Activated CD8-positive, alpha-beta memory T cell treated with anti-CD3 and anti-CD28 coated beads for 1 hour (primary cell): ENCODE measurements at places on chromosomes 4 and X.

- no peak for DNase-seq
These were observed 25.1 kb downstream of the IGSF1 start for GRCh38 chrX:131264053-131264452.

GRCh38 chr4:26326791-26327190 lies 6.0 kb downstream of the RBPJ start:
- DNase-seq: no peak

DNA sequence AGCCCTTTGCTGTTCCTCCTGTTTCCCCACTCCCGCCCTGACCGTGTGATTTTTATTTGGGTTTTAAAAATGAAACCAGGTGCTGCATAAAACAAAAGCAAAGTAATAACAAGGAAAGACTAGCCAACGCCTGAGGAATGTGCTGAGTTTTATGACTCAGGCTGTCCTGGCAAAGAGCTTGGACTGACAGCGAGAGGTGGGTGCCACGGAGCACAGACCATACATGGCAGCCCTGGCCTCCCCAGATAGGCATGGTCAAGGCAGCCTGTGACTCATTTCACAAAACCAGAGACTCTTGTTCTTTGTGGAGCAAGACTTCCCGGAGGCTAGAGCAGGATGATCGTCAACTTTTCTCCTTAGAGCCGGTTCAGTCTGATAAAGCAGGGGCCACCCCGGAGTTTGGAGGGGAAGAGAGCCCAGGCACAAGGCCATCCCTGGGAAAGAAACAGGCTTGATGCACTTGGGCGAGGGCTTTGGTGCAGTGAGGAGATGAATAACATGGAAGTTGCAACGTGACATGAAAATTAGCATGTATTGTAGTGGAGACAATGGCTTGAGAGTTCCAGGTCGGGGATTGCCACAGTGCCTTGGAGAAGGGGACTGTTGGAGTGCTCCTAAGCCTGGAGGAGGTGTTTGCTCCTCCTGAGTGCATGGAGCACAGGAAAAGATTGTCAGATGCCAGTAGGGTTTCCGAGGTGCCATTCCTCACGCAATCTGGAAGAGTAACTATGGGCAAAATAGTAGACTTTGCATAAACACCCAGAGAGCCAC lies 54.8 kb downstream of the C4orf51 start:
- DNase-seq: no peak

DNA sequence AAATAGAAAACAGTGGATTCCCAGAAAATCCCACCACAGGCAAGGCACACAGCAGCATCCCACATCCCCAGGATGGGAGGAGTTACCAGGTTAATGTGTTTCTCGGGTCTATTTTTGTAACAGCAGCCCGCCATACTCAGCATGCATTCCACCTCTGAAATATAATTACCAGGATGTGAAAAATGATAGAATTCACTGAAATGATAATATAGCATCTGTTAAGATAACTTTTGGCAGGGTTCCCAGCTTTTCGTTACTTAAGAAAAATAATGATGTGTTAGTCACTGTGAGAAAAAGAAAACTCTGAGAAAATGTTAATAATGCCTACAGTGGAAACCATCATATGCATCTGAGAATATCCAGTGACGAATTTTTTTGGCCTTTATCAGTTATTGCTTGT lies 87.1 kb downstream of the VCX2 start:
- DNase-seq: no peak

GRCh38 chrX:9555354-9555753 lies 90.5 kb downstream of the TBL1X start:
- DNase-seq: no peak

DNA sequence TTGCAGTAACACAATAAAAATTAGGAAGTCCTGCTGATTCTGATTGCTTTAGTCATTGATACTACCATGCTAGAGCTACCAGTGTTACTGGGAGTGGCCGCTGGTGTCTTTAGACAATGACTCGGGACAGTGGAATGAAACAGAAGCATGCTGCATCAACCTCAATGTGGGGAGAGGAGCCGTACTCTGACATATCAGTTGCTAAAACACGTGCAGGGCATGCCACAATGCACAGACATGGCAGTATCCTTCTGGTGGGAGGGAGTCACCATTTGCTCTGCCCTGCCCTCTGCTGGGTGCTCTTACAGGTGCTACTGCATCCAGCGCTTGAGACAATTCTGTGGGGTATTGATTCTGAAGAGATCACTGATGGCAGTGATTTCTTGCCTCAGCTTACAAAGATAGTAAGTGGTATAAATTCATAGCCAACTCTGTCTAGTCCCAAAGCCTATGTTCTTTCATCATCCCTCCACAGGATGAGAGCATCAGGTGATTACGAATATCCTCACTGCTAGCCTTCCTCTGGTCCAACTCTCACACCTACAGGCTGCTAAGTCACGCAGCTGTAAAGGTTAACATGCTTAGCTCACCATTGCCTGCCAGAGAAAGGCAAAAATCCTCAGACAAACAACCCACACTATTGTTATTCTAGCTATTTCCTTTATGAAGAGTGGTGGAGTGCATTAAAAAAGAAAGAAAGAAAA lies 43.7 kb downstream of the NSG1 start:
- no peak for DNase-seq

- no peak for DNase-seq
These were observed 97.8 kb upstream of the USP9X start for GRCh38 chrX:40987413-40987812.

GRCh38 chr4:109998867-109999584 lies 86.3 kb downstream of the EGF start:
- peak; percentile 3 for DNase-seq

GRCh38 chr4:128853741-128854140 lies 44.2 kb downstream of the JADE1 start:
- no peak for DNase-seq

DNA sequence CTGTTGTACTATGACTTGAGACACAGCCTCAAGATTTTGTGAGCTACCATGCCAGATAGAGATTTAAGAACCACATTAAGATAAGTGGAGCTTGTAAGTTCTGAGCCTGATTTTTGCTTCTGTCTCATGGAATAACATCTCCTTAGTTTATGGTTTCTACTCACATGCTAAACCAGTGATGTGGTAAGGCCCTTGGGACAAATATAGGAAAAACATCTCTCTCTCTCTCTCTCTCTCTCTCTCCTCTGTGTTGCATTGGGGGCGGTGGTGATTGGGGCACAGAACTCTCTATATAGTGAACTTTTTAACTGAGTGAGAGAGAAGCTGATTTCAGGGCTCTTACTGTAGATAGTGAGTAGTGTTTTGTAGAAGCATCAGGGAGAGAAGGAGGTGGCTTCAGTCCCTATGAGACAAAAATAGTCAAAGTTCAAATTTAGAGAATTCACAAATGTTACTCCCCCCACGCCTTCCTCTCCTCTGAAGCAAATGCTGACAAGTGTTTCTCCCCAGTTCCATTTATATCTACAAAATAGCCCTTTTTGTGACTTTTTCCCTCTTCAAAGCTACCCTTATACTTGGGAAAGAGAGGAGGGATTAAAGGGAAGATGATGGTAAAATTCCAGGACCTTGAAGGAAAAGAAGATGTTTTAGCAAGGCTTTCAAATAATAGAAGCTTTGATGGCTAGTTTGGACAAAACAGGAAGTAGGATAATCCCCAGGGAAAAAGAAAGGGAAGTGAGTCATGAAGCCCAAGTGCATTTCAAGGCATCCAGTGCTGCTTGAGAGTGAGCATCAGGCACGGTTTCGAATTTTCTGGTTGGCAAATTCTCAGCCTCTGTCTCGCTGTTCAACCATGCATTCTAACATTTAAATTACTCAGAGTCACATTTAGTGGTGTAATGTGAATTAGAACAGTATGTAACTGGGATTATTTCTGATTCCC lies 134.3 kb upstream of the AP1S2 start:
- DNase-seq: no peak

- DNase-seq: no peak
These were observed 268.4 kb downstream of the DCTD start for GRCh38 chr4:182648766-182649165.

- no peak for DNase-seq
These were observed 100.2 kb upstream of the GRIA3 start for GRCh38 chrX:123083924-123084323.

DNA sequence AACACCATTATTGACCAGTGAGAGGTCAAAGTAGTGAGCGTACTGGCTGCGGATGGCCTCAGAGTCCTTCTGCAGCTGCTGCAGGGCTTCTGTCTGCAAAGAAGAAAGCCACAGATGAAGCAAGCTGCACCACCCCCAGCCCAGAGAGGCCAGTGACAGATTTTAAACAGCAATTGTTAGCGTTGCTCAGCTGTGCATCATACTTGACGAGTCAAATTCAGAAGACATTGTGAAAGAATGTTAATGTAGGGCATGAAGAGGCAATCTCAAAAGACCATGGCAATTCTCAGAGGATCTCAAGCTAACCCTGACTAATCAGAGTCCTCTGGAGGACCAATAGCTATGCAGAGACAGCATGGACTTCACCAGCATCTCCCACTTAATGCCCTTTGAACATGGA lies 16.6 kb downstream of the DKC1 start:
- no peak for DNase-seq

DNA sequence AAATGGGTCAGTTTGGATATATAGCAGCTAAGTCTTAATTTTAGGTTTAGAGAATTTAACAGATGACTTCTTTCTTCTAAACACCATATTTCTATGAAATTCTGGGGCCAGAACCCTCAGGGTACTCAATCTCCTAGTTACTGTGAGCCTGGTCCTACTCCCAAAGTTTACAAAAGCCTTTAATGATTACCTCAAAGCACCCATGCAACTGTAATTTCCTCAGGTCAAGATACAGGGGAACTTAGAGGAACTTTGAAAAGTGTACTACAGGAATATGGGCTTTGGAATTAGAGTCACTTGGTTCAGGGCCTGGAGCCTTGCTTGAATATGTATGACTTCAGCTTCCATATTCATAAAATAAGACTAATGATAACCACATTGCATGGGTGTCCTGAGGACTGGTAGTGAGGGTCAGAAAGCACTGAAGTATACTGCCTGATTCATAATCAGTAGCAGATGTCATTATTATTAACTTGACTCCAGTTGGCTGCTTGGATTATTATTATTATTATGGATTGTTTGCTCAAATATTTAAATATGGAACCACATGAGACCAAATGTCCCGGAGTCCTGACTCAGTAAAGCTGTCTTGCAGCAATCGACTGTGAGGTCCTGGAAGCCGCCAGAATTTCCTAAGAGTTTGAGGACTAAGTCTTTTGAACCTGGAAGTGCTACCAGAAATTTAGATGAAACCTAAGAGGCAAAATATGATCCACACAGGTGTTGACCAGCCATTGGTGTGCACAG lies 2.0 kb upstream of the ADH7 start:
- no peak for DNase-seq

DNA sequence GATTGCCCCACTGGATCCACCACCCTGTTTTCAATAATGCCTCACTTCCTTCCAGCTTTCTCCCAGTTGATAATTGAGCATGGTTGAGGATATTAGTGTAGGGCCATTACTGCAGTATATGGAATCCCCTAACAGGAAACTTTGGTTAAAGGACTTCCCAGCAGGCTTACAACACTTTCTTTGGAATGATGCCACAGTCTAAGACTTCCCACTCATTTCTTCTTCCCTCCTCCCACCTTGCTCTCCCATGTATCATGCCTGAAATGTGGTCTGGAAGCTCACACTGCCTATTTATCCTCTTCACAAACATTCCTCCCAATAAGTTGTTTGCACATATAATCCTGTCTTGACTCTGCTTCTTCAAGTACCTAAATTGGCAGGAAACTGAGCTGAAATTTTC lies 863.3 kb downstream of the CENPC start:
- DNase-seq: no peak

DNA sequence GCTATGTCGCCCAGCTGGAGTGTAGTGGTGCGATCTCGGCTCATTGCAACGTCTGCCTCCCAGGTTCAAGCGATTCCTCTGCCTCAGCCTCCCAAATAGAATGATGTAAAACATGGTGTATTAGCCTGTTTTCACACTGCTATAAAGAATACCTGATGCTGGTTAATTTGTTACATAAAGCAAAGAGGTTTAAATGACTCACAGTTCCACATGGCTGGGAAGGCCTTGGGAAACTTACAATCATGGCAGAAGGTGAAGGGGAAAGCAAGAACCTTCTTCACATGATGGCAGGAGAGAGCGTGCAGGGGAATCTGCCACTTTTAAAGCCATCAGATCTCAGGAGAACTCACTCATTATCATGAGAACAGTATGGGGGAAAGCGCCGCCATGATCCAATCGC lies 1191.8 kb downstream of the ARAP2 start:
- DNase-seq: no peak

- DNase-seq: no peak
These were observed 42.9 kb downstream of the NDST3 start for GRCh38 chr4:118076958-118077766.

DNA sequence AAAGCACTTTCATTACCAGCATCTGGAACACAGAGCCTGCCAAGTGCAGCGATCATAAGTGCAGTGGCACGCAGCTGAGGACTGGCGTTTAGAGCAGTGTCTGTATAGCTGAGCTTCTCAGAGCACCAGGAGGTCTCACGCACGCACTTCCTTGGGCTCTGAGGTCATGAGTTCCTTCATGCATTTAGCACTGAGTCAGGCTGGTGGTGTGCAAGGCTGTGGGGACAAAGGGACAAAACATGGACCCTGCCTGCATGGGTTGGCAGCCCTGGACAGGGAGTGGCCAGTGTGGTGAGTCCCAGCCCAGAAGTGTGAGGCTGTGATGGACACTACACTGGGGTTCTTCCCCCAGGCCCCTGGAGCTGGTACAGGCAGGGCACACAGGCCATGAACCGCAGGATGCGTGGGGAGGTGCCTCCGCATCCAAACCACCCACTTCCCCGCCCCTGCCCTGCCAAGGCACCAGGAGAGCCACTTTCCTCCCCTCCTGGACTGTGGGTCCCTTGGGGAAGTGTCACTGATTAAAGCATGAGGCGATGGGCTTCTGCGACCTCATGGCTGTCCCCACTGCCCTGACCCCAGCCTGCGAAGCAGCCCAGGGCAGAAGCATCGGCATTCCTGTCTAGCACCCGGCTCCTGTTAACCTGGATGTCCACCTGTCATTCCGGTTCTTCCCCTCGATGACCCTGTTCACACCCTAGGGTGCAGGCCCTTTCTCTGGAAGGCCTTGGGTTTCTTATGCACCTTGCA lies 37.2 kb upstream of the GPR78 start:
- DNase-seq: no peak

GRCh38 chrX:30875957-30876356 lies 13.1 kb downstream of the TAB3 start:
- no peak for DNase-seq

- no peak for DNase-seq
These were observed 23.8 kb downstream of the CTSO start for GRCh38 chr4:155929833-155930232.

DNA sequence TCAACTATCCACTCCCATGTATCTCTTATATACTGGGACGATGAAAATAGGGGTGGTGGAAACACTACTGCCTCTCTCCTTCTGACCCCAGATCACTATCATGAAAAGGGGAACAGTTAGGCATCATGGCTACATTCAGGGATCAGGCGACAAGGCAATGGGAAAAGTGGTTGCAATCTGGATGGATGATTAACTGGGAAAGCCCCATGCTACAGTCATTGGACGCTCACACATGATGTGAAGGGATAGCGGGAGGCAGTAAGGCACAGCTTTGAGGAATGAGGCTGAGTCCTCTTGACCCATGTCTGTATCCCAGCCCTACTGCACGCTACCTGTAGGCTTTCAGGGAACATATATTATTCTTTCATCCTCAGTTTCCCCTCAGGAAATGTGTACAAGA lies 10.2 kb downstream of the GASK1B start:
- DNase-seq: no peak
